ENCODE measurements at places on chromosomes 1 and 21. TPM values are rescaled to one million over a fixed set of nuclear protein-coding genes. Genes with fewer than 3 reads are reported as not detected.

The GPR61 gene
- polyA plus RNA-seq, result not detected

The MIXL1 gene
- polyA plus RNA-seq, result 2.0 TPM

The HSD3B2 gene
- polyA plus RNA-seq, result 0.10 TPM

The LIN9 gene
- polyA plus RNA-seq, result 2.4 TPM

The LIPI gene
- polyA plus RNA-seq, result not detected

The FCRL1 gene
- not detected for polyA plus RNA-seq

All from stomach (tissue), 19 donors.